ENCODE measurements at places on chromosomes 5 and 9.

DNA sequence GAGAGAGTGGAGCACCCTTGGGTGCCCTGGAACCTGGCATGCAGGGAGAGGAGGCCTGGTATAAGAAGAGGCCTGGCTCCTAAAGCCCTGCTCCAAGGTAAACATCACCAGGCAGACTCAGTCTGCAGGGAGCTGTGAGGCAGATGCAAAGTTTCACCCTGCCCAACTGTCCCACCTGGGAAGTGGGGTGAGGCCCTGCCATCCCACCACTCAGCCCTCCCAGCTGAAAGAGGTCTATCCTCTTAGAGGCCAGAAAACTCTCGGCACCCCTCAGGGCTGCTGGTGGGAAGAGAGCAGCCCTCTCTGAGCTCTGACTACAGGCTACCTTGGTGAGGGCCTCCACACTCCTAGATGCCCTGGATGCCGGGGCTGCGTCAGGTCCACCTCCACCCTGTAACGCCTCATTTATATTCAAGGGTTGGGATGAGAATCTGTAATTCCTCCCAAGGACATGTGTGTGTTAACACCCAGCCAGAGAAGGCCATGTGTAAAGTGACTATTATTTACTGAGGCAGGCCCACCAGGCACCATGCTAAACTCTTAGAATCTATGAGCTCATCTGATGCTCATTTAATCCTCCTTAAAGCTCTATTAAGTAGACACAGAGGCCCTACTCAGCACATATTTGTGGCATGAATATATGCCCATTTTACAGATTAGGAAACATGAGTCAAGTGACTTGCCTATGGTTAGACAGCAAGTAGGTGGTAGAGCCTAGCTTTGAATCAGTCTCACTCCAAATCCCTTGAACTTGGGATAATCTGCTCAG is 205.9 kb downstream of the FSTL4 start:
- DNase-seq = no peak

DNA sequence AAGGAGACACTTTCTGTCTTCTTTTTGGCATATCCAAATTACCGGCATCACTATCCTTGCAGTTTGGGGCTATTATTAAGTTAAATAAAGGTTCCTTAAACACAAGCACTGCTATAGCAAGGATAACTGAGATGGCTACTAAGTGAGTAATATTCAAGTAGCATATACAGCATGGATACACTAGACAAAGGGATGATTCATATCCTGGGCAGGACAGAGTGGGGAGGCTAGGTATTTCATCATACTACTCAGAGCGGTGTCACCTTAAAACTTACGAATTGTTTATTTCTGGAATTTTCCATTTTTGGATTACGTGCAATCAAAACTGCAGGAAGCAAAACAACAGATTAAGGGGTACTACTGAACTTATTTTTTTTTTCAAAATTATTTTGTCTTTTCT is 54.1 kb downstream of the FER start:
- no peak for DNase-seq

GRCh38 chr9:81032831-81033230 is 656.5 kb downstream of the TLE1 start:
- no peak for DNase-seq

DNA sequence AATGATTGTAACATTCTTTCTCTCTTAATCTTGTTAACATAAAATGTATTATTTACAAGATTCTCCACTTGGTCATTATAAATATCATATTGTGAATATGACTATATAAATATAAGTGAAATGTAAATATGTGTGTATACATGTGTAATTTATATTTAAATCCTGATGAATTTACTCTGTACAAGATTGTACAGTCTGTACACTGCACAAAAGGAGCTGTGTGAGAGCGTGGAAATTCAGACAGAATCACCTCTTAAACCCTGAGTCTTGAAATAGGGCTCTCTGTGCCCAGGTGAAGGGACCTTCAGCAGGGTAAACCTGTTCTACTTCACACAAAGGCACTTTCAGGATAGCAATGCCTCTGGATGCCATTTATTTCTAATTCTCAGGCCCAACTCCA is 456.0 kb downstream of the SEMA5A start:
- DNase-seq = no peak

DNA sequence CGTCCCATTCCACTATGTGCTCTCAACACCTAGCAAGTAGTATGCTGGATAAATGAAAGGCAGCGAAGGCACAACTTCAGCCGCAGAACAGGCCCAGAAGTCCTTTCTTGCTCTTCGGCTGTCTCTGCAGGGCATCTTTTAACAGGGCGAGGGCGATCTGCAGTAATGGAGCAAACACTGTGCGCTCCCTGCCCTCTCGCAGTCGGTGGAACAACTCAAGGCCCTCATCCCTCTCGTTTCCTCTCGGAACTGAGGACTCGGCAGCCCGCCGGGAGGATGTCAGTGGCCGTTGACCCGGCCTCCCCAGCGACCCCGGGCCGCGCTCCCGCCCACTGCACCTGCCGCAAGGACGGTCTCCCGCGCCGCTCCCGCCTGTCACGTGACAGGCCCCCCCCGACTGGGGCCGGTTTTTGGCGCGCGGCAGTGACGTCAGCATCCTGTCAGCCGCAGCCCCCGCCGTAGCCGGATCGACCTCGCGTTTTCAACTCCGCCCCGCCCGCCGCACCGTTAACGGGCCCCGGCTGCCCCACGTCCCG is 1.1 kb downstream of the ZNF367 start:
- DNase-seq = peak; percentile 94

- DNase-seq = no peak
Measured at GRCh38 chr9:135409286-135410200, 70.0 kb upstream of the PPP1R26 start.

DNA sequence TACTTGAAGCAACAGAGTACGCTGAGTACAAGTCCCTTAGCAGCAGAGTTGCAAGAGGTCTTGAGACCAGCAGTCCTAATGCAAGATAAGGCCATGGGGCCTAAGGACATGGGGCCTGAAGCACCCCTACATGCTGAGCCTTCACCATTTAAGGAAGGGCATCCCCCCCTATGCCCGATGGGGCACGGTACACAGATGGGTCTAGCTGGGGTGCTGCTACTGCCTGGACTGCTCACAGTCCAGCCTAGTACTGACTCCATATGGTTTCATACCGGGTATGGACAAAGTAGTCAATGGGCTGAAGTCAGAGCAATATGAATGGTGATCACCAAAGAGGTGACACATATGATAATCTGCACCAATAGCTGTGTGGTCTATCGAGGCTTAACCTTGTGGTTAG is 178.3 kb downstream of the PDE4D start:
- DNase-seq = no peak

DNA sequence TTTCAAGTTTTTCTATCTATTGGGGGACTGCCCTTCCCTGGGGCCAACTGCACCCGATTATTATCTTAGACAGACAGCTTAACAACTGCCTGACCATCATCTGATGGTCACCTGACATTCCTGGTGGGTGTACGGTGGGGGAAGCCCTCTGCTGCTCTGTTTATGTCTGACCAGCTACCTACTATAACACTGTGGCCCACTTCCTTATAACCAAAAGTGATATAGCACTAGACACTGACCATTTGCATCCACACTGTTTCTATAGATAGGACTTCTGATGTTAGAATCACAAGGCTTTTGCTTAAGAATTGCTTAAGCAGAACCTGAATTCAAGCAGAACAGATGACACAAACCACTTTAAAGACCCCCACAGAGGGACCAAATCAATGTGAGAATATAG is 110.5 kb upstream of the RAI14 start:
- DNase-seq = no peak

- DNase-seq = no peak
Measured at GRCh38 chr5:54273715-54274114, 36.7 kb downstream of the ARL15 start.

DNA sequence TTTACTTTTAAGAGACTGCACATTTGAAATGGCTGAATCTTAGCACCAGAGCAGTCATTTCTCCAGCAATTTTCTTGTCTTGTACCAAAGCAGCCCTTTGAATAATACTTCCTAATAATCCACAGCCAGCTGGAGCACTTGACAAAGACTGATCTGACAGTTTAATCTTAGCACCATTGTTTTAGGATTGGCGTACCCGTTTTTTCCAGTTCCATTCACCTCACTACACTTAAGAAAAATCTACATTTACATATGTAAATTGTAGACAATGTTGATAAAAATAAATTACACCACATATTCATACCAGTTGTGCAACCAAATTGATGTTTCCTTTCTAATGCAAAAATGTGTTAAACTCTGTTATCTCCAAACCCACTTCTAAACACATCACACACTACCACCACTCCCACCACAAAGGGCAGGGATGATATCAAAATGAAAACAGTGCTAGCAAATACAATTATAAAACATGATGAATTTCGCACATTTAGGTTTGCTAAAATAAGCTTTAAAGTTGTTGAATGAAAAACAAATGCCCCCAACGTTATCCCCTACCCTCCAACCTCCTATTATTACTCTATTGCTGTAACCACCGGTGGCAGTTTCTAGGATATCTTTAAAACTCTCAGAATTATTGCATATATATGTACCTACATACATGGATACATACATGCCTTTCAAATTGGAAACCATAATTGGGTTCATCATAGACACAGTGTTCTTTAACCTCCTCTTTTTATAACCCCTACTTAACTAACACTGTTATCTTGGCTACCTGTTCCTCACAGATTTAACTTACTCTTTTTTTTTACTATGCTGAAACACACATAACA is 21.5 kb downstream of the SERINC5 start:
- DNase-seq = no peak

DNA sequence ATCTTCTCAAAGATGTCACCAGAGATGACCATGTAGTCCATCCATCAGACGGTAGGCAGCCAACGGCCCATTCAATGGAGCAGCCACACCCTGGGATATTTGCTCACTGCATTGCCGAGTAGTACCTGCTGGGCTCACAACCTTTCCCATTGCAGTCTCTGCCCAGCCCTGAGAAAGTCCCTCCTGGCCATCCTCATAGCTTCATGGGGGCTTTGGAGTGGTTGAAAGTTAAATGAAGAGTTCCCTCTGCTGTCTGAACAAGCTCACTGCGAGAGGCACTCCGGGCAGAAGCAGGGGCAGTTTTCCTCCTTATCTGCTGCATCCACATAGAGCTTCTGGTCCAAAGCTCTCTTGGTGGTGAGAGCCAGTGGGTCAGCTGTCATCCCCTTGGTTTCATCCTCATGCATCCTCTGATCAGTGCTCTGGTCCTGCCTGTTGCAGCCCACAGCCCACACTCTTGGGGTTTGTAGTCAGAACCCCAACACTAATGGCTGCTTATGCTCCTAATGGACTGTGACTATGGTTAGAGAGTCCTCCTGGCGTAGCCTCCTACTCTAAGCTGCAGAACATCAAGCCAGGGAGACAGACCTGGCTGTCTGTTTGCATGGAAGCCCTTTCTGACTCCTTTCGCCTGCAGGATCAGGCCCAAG is 23.3 kb downstream of the TNFSF8 start:
- DNase-seq = no peak

DNA sequence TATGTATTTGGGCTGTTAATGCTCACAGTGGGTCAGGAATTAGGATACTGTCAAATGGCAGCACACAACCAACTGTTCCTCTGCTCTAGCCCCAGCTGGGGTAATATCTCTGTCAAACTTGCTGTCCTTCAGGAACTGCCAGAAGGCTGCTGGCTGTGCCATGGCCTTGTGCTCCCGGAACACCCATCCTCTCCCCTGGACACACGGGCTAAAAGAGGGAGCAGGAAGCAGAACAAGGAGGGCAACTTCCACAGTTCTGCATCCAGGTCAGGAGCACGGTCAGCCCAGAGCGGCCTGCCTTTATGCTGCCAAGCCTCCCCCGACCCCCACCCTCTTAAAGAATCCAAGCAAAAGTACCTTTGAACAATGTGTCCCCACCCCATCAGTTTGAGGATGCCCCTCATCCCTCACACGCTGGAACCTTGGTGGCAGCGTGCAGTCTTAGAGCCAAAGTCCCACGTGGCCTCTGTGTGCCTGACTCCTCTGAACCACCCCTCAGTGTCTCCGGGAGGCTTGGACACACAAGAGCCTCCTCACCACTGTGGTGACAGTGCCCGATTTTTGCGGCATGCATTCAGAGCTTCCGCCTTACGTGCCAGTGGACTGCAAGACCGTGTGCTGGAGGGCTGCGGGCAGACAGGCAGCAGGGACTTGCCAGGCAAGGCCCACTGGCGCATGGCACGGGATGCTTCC is 60.8 kb downstream of the PSMB7 start:
- DNase-seq = no peak

- no peak for DNase-seq
Measured at GRCh38 chr9:91006046-91006445, 204.4 kb downstream of the SYK start.

GRCh38 chr5:1292846-1293415 is 1.9 kb downstream of the TERT start:
- no peak for DNase-seq

- no peak for DNase-seq
Measured at GRCh38 chr5:75659791-75660450, 48.7 kb downstream of the ANKDD1B start.

DNA sequence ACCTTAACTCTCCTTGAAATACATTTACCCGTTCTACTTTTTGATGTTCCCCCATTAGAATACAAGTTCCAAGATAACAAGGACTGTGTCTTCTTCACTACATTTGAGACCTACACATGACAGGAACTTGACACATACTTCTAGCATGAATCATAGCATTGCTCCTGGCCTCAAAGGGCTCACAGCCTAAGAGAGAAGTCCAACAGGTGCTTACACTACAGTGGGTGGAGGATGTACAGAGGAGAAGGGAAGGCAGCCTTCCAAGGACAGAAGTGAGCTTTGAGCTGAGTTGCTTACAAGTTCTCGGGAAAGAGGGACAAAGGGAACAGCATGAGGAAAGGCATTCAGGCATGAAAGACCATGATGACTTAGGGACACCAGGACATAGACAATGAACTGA is 56.9 kb upstream of the MSX2 start:
- DNase-seq = no peak

DNA sequence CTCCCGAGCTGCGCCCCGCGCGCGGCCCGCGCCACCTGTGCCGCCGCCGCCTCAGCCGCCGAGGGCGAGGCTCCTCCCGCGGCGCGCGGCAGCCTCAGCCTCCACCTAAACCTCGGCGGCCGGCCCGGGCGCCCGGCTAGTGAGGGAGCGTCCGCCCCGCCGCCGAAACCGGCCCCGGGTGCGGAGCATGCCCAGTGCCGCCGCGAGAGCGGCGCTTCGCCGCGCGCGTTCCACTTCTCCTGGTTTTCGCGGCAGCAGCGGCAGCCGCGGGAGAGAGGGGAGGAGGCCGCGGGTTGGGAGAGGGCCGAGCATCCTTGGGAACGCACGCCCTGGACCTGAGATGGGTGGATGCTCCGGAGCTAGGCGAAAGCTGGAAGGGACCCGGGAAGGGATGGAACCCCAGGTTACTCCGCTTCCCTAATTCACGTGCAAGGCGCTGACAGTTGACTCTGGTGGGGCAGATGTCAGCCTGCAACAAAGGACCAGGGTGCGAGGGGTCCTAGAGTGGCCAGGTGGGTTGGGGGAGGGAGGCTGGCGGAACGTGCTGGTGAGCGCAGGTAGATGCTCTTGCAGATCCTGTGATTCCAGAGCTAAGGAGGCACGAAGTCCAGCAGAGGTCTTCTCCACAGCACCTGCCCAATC is at the start of gene CTNND2:
TSS of gene CTNND2 (minus strand) at position 182 of the 642 bp plus-strand sequence. CDS start 593 bp downstream, outside the sequence.
- DNase-seq = peak; percentile 72

- no peak for DNase-seq
Measured at GRCh38 chr5:125597338-125597737, 825.9 kb upstream of the GRAMD2B start.

GRCh38 chr5:23260621-23261020 is 246.8 kb upstream of the PRDM9 start:
- DNase-seq = no peak

- no peak for DNase-seq
Measured at GRCh38 chr5:3010953-3011763, 259.7 kb upstream of the IRX2 start.

Measured in head of caudate nucleus (tissue), 42 donors.